NCI-H1694 treated with DMSO at 0.1 percent for 48 hours (cell line): ENCODE measurements at places on chromosomes 7 and 10.

- no peak for DNase-seq
These were observed 252.4 kb upstream of the GHITM start for GRCh38 chr10:83886871-83887270.

DNA sequence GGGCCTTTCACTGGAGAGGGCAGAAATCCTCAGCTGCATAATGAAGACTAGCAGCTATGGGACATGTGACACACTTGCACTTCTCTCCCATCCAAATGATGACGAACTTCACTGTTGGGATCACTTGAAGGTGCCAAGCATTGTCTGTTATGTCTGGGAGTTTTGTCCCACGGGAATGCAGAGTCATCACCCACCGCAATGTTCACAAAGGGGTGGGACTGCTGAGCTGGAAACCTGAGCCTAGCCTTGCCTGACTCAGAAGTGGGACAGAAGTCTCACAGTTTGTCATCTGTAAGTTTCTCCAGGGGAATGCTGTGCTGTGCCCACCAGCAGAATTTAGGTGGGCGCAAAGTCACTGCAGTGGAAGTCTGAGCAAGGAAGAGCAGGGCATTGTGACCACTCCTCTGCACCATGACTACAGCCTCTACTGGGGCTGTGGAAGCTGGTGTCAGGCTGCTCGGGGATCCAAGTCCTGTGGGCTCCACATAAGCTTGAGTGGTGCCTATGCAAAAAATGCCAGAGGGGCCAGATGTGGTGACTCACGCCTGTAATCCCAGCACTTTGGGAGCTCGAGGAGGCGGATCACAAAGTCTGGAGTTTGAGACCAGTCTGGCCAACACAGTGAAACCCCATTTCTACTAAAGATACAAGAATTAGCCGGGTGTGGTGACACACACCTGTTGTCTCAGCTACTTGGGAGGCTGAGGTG, 472.0 kb upstream of the CNTNAP2 start:
- no peak for DNase-seq

DNA sequence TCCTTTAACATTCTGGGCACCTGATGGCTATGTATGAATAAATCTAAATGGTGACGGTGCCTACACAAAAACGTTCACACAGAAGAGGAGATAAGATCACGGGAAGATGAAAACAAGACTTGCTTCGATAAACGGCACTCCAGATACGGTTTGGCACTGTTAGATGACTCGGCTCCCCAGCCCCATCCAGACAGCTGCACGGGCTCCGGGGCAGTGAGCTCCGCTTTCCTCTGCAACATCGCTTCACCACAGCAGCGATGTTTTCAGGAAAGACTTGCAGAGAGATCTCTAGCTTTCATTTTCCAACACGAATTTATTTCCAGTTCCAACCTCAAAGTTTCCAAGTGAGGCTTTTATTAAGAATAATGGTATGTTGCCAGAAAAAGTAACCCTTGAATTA, 132.1 kb downstream of the KLF6 start:
- no peak for DNase-seq

GRCh38 chr10:7558036-7558435, 108.7 kb downstream of the ITIH5 start:
- DNase-seq, result no peak

- peak; percentile 99 for DNase-seq
These were observed 14.5 kb upstream of the CPA1 start for GRCh38 chr7:130365511-130366441.

DNA sequence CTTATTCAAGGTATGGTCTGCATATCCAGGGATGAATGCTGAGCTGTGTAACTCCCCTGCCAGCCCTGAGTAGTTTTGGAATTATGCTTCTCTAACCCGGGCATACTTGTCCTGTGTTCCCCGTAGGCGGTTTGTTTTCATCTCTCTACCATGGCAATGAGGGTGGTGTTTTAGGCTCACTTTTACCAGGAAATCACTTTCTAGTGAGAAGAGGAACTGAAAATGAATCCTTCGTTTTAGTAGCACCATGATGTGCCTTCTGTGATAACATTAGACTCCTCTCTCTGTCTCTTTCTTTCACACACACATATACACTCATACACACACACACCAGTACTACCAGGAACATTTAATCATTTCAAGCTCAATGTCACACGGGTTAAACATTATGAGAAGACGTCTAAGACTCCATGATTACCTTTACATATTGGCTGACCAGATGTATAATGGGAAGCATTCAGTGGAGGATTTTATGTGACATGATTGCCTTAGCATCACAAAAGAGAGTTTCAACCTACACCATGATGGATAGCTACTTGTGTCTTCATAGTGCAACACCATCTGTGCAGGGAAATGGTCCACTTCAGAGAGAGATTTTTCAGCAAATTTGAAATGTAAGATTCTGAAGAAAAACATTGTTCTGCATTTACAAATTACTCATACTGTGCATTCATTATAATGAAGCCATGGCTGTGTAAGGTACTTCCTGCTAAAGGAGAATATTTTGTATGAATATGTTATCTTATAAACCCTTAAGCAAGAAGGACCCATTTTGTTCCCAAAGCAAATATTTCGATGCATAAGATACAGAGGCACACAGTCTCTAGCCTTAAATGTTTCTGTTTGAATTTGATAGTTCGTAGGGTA, 31.0 kb upstream of the PFKP start:
- DNase-seq, result no peak

- no peak for DNase-seq
These were observed 6.5 kb upstream of the SNX10 start for GRCh38 chr7:26284995-26285632.

DNA sequence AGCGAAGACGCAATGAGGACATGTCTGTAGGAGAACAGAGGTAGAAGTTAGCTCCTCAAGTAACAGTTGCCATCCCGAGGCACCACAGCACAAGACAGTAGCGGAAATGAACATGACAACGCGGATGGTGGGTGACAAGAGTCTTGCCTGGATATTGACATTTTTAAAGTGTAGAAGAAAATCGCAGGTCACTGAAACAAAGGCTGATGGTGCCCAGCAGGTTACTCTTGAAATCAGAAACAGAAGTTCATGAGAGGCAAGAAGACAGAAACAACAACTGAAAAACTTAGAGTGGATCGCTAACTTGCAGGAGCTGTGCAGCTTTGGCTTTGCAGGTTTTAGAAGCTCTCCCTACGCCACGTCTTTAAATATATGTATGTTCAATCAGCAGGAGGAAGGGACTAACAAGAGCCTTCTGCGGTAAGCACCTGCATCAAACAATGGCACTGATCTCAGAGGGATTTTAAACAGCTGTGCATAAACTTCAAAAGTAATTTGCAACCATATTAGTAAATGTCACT, 1.8 kb downstream of the PRKCQ start:
- DNase-seq, result no peak

DNA sequence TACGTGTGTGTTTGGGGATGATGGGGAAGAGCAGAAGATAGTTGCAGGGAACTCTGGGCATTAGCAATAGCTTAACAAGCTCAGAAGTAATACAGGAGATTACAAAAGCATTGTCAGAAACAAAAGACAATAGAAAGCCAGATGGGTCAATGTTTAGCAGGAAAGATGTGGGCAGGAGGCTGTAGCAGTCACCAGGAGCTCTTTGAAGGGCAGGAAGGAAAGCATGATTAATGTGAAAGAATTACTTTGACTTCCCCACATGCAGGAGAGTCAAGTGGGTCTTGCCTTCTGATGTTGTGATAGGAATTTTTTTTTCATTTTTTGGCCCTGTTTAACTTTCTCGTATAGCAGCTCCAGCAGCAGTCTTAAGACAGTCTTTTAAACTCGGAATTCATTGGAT, 6.0 kb upstream of the SMNDC1 start:
- DNase-seq, result no peak

- no peak for DNase-seq
These were observed 60.1 kb upstream of the ADRB1 start for GRCh38 chr10:113983552-113983951.

DNA sequence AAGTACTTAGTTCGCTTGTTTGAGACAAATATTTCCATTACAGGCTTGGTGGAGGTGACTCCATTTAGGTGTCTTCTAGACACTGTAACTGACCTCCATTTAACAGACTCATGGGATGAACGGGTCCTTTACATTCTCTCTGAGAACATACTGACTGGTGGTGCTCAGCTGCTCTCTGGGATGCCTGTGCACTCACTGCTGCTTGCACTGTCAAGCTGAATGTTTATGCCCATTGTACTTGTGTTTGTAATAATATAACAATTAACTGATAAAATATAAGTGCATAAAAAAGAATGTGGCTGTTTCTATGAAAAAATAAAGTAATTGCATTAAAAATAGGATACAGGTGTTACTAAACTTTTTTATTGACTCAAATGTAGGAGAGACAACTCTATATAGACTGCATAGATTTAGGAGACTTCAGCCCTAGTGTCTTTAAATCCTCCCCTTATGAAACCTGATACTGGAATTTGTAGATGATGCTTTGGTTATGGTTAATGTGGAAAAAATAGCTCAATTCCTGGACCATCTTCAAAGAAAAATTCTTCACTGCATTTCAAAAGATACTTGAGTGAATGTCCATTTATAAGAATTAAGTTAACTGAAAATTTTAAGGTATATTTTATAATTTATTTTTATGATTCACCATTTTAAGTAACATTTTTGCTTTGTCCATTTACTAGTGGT, 85.4 kb downstream of the CDK14 start:
- DNase-seq, result no peak

- no peak for DNase-seq
These were observed 52.0 kb downstream of the THNSL1 start for GRCh38 chr10:25068152-25069058.

- DNase-seq, result no peak
These were observed 625 bp upstream of the GSTO2 start for GRCh38 chr10:104268405-104268712.

GRCh38 chr10:74612195-74612594, 214.2 kb upstream of the KAT6B start:
- DNase-seq, result no peak

DNA sequence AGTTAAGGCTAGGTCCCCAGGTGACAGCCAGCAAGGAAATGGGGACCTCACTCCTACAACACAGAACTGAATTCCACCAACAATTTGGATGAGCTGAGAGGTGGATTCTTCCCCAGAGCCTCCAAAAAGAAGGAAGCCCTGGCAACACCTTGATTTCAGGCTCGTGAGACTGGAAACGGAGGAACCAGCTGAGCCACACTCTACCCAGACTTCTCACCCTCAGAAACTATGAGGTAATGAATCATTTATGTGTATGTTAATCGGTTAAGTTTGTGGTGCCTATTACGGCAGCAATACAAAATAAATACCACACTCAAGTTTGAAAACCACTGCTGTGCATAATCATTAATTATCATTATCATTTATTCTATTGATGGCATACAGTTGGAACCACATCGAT, 532.4 kb upstream of the ANKRD30A start:
- no peak for DNase-seq

GRCh38 chr10:88507404-88507803, 75.7 kb downstream of the RNLS start:
- DNase-seq, result no peak

DNA sequence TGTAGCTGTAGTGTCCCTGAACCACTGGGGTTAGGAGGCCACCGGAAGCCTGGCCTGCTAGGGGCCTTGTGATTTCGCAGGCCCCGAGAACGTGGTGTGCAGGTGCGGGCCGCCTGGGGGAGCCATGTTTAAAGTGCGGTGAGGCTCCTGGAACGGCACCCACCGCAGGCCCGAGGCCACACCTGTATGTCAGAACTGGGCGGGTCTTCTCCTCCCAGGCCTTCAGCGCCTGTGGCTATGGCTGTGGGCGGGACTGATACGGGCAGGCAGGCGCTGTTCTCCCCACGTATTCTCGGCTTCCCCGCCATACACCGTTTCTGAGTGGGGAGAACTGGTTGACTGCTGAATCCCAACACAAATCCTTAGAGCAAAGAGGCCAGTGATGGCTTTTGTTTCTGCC, 74.8 kb downstream of the DNAJB6 start:
- no peak for DNase-seq

GRCh38 chr7:119963654-119964053, 309.3 kb upstream of the KCND2 start:
- DNase-seq, result no peak

DNA sequence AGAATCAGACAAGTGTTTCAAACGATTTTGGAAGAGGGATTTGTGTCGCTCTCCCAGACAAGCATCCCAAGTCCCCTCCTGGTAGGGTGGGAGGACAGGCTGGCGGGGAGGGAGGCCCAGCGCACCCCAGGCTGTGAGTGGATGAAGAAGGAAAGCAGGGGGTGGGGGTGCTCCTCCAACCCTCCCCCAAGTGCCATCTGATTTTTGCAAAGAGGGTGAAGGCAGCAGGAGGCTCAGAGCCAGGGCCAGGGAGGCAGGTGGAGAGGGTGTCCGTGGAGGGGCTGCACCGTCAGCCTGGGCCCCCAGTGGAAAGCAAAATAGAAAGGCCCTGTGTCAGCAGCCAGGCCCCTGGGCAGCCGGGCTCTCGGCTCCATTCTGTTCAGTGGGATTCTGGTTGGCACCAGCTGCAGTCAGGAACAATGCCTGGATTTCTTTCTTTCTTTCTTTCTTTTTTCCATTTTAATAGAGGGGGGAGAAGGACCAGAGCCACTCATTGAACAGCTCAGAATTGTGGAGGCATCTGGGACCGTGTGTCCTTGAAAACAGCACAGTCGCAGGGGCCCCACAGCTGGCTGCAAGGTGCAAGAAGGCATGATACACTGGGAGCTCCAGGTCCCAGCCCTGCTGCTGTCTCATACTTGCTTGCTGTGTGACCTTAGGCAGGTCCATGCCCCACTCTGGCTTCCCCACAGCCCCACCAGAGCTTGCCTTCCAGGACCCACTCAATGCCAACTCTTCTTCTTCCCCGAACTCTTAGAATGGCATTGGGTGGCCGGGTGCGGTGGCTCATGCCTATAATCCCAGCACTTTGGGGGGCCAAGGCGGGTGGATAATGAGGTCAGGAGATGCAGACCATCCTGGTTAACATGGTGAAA, 7.1 kb upstream of the ZMIZ1 start:
- DNase-seq, result no peak

DNA sequence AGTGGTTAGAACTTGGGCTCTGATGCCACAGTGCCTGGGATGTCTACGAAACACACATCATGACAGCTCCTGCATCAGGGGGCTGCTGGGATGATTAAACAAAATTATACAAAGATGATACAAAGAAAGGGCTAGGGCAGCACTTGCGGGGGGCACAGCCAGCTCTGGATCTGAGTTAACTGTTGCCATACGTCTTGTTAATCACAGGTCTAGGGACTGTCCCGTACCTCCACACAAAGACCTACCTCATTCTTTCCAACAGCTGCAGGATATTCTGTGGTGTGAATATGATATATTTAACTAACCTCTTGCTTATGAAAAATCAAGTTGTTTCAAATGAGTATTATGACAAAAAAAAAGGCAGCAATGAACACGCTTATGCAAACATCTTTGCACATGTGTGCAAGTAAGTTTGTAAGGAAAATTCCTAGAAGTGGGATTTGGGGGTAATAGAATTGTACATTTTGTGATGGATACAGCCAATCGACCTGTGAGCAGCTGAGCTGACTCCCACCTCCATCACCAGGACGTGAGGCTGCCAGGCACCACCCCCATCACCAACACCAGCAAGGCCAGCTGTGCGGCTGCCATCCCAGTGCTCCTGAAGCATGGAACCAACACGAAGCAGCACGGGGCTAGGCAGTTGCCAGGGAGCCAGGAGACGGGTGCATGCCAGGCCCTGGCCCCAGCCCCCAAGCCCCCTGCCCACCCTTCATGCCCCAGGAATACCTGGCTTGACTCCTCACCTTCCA, 23.5 kb downstream of the PTPRN2 start:
- no peak for DNase-seq

- no peak for DNase-seq
These were observed 503.8 kb downstream of the LRMDA start for GRCh38 chr10:75935240-75935639.
